Right lobe of liver (tissue), 6 donors: ENCODE measurements at places on chromosomes 12 and 14. TPM values are rescaled to one million over a fixed set of nuclear protein-coding genes. Genes with fewer than 3 reads are reported as not detected.

Gene SNRPF
- total RNA-seq = 10.4 TPM

DNA sequence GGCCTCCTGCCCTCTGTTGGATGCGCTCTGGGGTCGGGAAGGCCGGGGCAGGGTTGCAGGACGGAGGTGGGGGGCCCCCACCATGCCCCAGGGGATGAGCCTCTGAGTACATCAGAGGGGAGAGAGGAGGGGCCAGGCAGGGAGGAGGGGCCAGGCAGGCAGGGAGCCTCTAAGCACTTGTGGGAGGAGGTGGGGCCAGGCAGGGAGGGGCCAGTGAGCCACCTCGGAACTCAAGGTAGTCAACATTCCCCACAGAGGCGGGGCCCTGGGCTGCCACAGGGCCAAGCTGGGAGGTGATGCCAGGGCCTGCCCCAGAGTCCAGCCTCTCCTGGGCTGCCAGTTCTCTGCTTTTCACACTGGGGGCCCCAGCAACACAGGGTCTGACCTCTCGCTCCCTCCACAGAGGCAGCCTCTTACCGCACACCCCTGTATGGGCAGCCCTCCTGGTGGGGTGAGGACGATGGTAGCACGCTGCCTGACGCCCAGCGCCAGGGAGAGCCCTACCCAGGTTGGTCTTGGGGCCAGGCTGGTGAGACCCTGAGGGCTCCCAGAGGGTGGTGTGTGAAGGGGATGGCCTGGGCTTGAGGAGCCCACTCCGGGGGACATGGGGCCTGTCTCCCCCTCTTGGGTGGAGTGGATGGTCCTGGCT, 17.4 kb downstream of the CEP170B start:
- H3K27ac ChIP-seq = no peak overlapping the region
- H3K4me1 ChIP-seq = no peaks in the 10 kb centered on the region
- no peaks in the 10 kb centered on the region for H3K27me3 ChIP-seq

GRCh38 chr12:56158926-56159461, 835 bp downstream of the MYL6 start:
- peak overlapping the region; percentile 89 for H3K27ac ChIP-seq
- peaks cover 43% of the 10 kb centered on the region for H3K36me3 ChIP-seq
- H3K27me3 ChIP-seq = no peaks in the 10 kb centered on the region
- no peaks in the 10 kb centered on the region for H3K4me1 ChIP-seq
- DNase-seq = peak; percentile 67
- peak overlapping the region; percentile 85 for H3K4me3 ChIP-seq

DNA sequence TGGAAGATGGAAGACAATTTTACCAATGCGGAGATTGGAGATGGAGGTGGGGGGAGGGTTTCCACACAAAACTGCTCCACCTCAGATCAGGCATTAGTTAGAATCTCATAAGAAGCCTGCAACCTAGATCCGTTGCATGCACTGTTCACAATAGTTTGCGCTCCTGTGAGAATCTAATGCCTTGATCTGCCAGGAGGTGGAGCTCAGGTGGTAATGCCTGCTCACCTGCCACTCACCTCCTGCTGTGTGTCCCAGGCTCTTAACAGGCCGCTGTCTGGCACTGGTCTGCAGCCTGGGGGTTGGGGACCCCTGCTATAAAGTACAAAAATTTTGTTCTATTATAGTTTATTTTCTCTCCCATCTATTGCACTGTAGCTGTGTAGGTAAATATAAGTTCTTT, 84.9 kb upstream of the FOXG1 start:
- H3K27me3 ChIP-seq = no peaks in the 10 kb centered on the region
- no peaks in the 10 kb centered on the region for H3K36me3 ChIP-seq
- H3K4me1 ChIP-seq = no peaks in the 10 kb centered on the region
- no peak for DNase-seq
- H3K4me3 ChIP-seq = no peak overlapping the region

Gene PKP2
- total RNA-seq = 17.2 TPM

DNA sequence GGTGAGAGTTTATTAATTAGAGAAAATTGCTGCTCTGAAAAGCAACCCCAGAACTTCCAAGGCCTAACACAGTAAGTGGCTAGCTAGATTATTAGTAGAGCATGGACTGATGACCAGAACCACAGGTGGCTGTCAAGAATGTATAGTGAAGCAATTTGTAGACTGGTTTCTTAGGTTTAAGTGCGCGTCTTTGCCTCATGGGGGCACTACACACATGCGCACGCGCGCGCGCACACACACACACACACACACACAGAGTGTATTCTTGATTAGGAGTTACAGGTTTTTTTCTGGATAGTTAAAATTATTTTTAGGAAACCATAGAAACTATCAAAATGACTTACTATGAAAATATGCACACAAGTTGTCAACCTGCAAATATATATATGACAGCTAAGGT, 66.5 kb downstream of the BHLHE41 start:
- H3K36me3 ChIP-seq = no peaks in the 10 kb centered on the region
- H3K4me1 ChIP-seq = no peaks in the 10 kb centered on the region
- DNase-seq = no peak

GRCh38 chr12:40693207-40693821, 1.1 kb downstream of the CNTN1 start:
- DNase-seq = peak; percentile 37
- peak overlapping the region; percentile 27 for H3K4me3 ChIP-seq
- peaks cover 7% of the 10 kb centered on the region for H3K4me1 ChIP-seq
- no peak overlapping the region for H3K27ac ChIP-seq
- H3K27me3 ChIP-seq = no peaks in the 10 kb centered on the region

GRCh38 chr12:2332236-2332635, 279.4 kb downstream of the CACNA1C start:
- H3K4me3 ChIP-seq = no peak overlapping the region
- no peaks in the 10 kb centered on the region for H3K36me3 ChIP-seq
- H3K27me3 ChIP-seq = no peaks in the 10 kb centered on the region
- no peak for DNase-seq
- H3K27ac ChIP-seq = no peak overlapping the region

DNA sequence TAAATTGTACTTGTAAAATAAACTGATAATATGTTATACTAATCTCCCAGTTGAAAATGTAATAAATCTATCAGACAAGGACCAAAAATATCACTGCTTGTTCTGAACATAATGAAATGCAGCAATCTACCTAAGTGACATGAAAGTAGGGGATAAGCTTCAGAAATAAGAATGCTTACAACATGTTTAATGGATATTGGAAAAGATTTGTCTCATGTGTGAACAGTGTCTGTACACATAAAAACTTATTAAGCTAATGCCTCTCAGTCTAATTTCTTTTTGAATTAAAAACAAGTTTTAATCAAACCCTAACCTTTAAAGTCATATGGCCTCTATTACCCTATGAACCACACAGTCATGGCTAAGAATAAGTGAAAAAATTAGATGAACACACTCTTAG, 465.3 kb downstream of the MDGA2 start:
- H3K4me3 ChIP-seq = no peak overlapping the region
- no peaks in the 10 kb centered on the region for H3K36me3 ChIP-seq
- no peak for DNase-seq
- H3K27me3 ChIP-seq = no peaks in the 10 kb centered on the region
- no peak overlapping the region for H3K27ac ChIP-seq
- no peaks in the 10 kb centered on the region for H3K4me1 ChIP-seq

DNA sequence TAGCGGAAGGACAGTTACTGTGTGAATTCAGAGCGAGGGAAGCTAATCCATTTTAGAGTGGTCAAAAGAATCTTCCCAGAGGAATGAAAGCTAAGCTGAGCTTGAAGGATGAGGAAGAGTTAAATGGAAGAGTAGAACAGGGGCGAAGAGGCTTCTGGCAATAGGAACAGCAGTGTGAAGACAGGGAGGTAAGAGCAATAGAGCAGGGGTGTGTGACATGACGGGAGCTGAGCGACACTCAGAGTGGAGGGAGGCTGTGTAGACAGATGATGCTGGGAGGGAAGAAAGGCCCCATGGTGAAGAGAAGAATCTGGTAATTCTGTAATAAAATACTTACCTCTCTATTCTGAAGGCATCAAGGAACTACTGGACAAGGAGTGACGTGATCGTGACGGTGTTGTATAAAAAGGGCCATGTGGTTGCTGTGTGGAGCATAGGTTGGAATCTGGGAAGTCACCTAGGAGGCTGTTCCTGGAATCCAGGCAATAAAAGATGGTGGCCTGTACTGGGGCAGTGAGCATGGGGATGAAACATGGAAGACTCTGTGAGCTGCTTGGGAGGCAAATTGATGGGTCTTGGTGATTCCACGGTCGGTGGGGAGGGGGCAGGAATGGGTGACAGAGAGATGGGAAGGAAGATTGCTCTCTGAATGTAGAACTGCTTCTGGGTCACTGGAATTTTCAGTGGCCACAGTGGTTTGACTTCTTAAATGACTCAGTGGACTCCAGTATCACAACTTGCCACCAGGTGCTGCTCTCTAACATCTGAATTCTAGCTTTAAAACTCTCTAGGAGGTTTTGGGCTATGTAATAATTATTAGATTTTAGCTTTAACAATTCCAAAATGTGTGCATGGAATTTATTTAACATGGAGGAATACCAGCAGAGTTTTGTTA, 164.1 kb downstream of the ATP23 start:
- H3K4me1 ChIP-seq = no peaks in the 10 kb centered on the region
- H3K27me3 ChIP-seq = no peaks in the 10 kb centered on the region
- H3K27ac ChIP-seq = no peak overlapping the region
- no peaks in the 10 kb centered on the region for H3K36me3 ChIP-seq
- DNase-seq = no peak
- H3K4me3 ChIP-seq = no peak overlapping the region

DNA sequence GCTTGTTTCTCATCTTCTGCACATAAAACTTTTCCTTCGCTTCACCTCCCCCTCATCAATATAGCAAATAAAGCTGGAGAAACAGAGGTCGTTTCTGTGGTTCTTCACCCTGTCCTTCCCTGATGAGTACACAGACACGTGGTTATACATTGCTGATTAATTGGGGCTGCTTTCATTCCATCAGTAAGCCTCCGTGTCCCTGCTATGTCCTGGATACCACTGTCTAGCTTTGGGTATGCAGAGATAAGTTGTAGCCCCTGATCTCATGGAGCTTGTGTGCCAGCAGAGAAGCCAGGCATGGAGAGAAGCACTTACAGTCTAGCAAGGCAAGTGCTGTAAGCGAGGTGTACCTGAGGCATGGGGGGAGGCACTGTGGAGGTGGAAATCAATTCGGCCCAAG, 108.4 kb downstream of the EXOC5 start:
- H3K4me1 ChIP-seq = no peaks in the 10 kb centered on the region
- H3K36me3 ChIP-seq = no peaks in the 10 kb centered on the region
- H3K4me3 ChIP-seq = no peak overlapping the region
- no peaks in the 10 kb centered on the region for H3K27me3 ChIP-seq
- no peak overlapping the region for H3K27ac ChIP-seq

- H3K27me3 ChIP-seq = no peaks in the 10 kb centered on the region
- no peak overlapping the region for H3K4me3 ChIP-seq
- peaks cover 22% of the 10 kb centered on the region for H3K4me1 ChIP-seq
- H3K36me3 ChIP-seq = no peaks in the 10 kb centered on the region
- no peak for DNase-seq
These were observed 1.6 kb downstream of the LRRC74A start for GRCh38 chr14:76827696-76828296.
